D341Med (cell line): ENCODE measurements at places on chromosomes 5 and 9.

DNA sequence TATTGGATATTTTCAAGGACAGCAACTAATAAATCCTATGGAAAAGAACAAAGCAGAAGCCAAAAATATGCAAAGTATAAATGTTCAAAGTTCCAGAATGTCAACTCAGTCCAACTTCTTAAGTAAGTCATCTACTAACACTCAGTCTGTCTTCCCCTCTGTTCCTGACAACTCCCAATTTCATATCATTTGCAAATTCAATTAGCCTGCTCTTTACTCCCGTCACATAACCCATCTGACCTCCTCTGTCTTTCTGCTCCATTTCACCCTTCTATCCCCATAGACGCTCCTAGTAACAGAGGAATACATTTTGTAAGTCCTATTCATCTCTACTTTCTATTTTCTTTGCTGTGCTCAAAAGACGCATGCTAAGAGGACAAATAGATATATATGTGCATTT is 659.8 kb upstream of the MEF2C start:
- no peak for DNase-seq

- DNase-seq: no peak
These were observed 47.5 kb upstream of the ARAP3 start for GRCh38 chr5:141729387-141730006.

DNA sequence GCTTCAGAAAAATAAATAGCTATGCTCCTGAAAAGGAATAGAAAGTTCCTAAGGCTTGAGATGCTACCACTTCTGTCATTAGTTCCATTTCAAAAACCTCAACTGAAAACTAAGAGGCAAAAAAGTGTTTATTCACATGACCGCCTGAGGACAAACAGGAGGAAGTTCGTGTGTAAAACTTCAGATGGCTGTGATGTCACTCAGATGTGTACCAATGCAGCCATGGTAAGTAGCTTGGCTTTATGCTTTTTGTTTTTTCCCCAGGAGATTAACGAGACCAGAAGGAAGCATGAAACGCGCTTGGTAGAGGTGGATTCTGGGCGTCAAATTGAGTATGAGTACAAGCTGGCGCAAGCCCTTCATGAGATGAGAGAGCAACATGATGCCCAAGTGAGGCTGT is 33.0 kb downstream of the LMNB1 start:
- DNase-seq: no peak

DNA sequence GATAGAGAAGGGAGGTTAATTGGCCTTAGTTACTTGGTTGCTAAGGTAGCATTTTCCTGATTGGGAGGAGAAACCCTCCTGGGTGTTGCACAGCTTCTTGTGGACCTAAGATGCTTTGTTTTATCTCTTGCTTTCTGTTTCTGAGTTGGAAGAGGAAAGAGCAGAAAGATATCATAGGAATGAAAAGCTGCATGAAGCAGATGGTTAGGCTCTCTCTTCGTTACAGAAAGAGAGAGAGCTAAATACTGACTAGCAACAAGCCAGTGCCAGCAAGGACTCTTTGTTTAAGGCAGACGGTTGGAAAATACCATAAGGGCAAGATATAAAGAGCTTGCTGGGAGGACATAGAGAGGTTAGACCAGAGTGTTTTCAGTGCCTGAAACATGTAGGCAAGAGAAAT is 103.1 kb downstream of the ATG10 start:
- no peak for DNase-seq

GRCh38 chr5:11918463-11919045 is 14.3 kb upstream of the CTNND2 start:
- no peak for DNase-seq

GRCh38 chr5:72494623-72495124 is 12.5 kb downstream of the ZNF366 start:
- no peak for DNase-seq
